ENCODE measurements at places on chromosomes 1 and 21.

GRCh38 chr1:95685081-95685480, 451.1 kb downstream of the RWDD3 start:
- no peaks in the 10 kb centered on the region for H3K4me1 ChIP-seq
- H3K27me3 ChIP-seq = no peaks in the 10 kb centered on the region
- H3K4me3 ChIP-seq = no peak overlapping the region
- no peak for DNase-seq
- no peaks in the 10 kb centered on the region for H3K36me3 ChIP-seq
- H3K27ac ChIP-seq = no peak overlapping the region

DNA sequence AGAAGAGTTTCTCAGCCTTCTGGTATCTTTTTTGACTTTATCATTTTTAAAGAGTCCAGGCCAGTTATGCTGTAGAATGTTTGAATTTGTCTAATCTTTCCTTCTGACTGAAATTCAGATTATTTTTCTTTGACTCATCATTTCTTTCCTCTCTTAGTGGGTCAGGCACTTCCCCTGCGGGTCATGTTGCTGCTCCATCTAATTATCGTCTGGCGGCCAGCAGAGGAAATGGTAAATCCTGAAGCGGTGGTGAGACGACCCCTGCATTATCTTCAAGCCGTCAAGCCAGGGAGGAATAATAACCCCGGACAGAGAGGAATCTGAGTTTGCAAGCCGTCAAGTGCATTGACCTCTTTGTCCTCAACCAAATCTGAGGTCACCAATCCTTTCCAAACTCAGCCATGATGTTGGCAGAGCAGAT, 102.1 kb downstream of the ADSS2 start:
- H3K4me1 ChIP-seq = peaks cover 15% of the 10 kb centered on the region
- no peak for DNase-seq
- peak overlapping the region; percentile 18 for H3K4me3 ChIP-seq
- peaks cover 6% of the 10 kb centered on the region for H3K27me3 ChIP-seq
- H3K36me3 ChIP-seq = no peaks in the 10 kb centered on the region

DNA sequence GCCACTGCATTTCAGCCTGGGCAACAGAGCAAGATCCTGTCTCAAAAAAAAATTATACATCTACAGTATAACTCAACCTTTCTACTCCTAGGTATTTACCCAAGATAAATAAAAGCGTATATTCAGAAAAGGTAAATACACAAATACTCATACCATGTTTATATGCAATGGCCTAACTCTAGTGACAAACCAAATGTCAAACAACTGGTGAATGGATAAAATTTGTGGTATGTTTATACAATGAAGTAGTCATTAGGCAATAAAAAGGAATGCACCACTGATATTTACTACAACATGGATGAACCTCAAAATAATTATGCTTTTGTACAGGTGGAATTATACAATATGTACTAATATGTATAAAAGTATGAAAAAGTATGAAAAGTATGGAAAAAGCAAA, 174.2 kb upstream of the GORAB start:
- DNase-seq = no peak
- H3K4me1 ChIP-seq = no peaks in the 10 kb centered on the region
- H3K36me3 ChIP-seq = no peaks in the 10 kb centered on the region
- peaks cover 6% of the 10 kb centered on the region for H3K27me3 ChIP-seq
- no peak overlapping the region for H3K27ac ChIP-seq

DNA sequence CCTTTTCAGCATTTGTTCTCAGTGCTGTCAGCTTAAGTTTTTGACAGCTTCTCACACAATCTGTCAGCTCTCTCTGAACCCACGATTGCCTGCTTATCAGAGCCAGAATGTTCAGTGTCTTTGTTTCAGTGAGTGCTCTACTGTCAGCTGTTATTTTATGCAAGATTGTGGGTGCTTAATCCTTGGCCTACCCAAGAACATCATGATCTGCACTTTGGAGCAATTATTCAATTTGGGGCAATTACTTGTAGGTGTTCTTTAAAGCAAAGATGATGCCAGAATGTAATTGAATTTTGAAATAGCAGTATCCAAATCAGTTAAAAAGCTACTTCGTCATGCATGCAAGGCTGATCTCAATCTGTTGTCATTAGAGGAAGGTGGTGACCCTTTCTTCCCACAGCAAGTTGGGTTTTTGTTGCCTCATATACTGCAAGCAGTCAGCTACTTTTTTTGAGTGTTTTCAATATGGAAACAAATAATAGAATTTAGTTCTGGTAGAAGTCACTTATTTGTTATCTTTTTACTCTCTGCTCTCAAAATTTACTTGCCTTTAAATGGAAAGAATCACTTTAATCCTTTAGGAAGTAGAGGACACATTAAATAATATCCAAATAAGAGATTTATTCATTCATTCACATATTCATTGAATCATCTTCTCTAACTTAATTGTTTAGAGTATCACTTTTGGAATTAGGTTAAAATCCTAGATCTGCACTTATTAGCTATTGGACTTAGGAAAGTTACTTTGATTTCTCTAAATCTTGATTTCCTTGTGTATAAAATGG, 253.5 kb upstream of the CACYBP start:
- H3K27ac ChIP-seq = peak overlapping the region; percentile 22
- no peaks in the 10 kb centered on the region for H3K27me3 ChIP-seq
- H3K4me1 ChIP-seq = peaks cover 29% of the 10 kb centered on the region
- no peak overlapping the region for H3K4me3 ChIP-seq
- H3K36me3 ChIP-seq = peaks cover 10% of the 10 kb centered on the region

DNA sequence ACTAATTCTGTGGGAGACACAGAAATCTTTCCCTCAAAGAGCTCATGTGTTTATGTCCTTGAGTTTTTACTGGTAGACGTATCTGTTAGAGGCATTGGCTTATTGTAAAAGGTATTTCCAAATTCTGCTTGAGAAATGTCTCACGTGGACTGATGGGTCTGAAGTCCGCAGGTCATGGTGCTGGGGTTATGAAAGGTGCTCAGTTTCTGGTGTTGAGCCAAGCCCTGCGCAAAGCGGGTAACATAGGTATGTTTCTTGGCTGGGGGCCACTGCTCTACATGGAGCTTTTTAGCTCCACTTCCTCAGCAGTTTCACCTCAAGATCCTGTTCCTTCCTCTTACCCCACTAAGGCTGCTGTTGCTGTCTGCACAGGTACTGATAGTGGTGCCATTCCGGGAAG, 10.8 kb downstream of the UTP25 start:
- H3K27ac ChIP-seq = peak overlapping the region; percentile 21
- H3K27me3 ChIP-seq = no peaks in the 10 kb centered on the region
- DNase-seq = no peak
- no peak overlapping the region for H3K4me3 ChIP-seq

DNA sequence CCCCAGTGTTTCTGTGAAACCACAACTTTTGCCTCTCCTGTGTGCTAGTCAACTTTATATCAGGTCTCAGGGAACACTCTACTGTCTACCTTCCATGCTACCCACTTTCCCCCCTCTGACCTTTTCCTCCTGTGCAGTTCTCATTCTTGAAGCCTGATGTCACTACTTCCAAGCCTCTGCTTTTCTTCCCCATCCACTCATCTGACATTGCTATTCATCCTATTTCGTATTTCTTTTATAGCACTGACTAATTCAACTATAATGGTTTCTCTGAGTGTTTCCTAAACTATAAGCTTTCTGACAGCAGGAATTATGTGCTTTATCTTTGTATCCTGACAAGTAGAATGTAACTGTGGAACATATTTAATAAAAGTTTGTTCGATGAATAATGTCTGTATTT, 18.2 kb upstream of the DPH5 start:
- no peaks in the 10 kb centered on the region for H3K36me3 ChIP-seq
- H3K27me3 ChIP-seq = no peaks in the 10 kb centered on the region
- no peak for DNase-seq
- H3K4me1 ChIP-seq = no peaks in the 10 kb centered on the region

GRCh38 chr1:56931211-56931610, 34.6 kb downstream of the C8B start:
- H3K27ac ChIP-seq = no peak overlapping the region
- DNase-seq = no peak
- no peaks in the 10 kb centered on the region for H3K4me1 ChIP-seq
- H3K36me3 ChIP-seq = no peaks in the 10 kb centered on the region
- H3K4me3 ChIP-seq = no peak overlapping the region
- H3K27me3 ChIP-seq = no peaks in the 10 kb centered on the region

DNA sequence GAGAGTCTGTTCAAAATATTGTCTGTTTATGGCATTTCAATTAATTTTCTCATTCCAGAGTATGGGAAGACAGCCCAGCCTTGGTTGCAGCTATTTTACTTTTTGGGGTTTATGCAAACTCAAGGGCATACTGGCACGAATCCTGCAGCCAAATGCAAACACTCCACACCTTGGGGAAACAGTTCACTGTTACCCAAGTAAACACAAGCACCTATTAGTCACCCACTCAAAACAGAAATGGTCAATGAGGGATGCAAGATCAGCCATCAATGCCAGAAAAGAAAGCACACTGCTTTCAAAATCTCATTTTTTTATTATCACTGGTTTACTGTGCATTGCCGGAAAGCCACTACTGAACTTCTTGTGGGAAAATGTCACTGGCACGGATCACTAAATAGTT, 170.6 kb downstream of the RUNX1 start:
- H3K36me3 ChIP-seq = peaks cover 53% of the 10 kb centered on the region
- no peaks in the 10 kb centered on the region for H3K27me3 ChIP-seq
- peaks cover 46% of the 10 kb centered on the region for H3K4me1 ChIP-seq
- H3K27ac ChIP-seq = peak overlapping the region; percentile 48
- DNase-seq = no peak

DNA sequence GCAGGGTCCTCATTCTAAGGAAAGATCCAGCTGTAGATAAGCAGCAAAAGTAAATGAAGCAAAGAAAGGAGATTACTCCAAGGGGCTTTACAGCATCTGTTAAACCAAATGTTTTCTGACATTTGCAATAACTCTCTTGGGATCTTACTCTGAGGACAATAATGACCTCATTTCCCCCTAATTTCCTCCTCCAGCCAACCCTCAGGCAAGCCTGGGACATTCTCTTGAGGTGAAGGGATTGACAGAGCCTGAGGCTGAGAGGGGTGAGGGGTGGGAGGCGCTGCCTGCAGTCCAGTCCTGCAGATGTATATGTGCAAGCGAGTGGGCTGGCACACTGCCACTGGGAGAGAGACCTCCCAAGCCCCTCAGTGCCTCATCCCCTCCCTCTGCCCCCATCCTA, 40.5 kb upstream of the NEK2 start:
- no peak overlapping the region for H3K27ac ChIP-seq
- H3K36me3 ChIP-seq = no peaks in the 10 kb centered on the region
- no peak for DNase-seq
- H3K4me1 ChIP-seq = no peaks in the 10 kb centered on the region

DNA sequence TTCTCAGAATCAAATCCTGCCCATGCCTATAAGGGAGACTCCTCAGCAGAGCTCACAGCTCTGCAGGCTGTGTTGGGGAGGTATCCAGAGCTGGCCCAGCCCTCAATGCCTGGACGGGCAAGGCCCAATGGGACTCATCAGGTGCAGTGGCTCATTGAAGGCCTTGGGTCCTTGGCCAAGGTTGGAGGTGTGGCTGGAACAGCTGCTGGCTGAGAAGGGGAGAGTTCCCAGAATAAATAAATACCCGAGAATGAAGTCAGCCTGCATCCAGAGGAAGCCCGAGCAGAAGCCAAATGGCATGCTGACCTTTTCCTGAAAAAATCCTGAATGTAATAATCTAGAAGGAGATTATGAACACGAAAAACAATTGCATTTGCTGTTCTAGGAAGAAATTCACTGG, 25.2 kb upstream of the IKBKE start:
- H3K4me1 ChIP-seq = no peaks in the 10 kb centered on the region
- DNase-seq = no peak
- no peaks in the 10 kb centered on the region for H3K27me3 ChIP-seq
- no peak overlapping the region for H3K4me3 ChIP-seq

DNA sequence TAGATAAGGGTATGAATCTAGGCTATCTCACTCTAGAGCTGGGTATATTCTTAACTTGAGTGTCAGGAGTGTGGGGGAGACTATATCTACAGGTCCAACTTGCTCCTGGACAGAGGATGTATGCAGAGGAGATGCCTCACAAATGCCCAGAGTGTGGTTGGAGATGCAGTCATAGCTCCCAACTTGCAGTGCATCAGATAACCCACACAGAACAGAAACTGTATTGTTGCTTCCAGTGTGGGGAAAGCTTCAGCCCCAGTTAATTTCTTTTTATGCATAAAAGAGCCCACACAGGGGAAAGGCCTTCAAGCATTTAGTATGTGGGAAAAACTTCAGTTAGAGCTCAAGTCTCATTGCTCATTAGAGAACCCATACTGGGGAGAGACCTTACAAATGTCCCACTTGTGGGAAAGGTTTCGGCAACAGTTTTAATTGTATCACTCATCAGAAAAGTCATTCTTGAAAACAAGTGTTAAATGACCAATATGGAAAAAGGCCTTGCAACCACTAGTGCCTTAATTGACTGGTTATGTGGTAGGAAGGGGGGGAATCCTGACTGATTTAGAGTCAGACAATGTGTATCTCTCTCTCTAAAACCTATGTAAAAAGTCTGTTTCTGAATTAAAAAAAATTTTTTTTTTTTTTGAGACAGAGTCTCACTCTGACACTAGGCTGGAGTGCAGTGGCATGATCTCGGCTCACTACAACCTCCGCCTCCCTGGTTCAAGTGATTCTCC, 67.9 kb downstream of the EBNA1BP2 start:
- no peak overlapping the region for H3K4me3 ChIP-seq
- H3K27me3 ChIP-seq = peaks cover 8% of the 10 kb centered on the region
- DNase-seq = no peak
- no peak overlapping the region for H3K27ac ChIP-seq

GRCh38 chr21:17146426-17146825, 366.4 kb upstream of the CXADR start:
- no peaks in the 10 kb centered on the region for H3K36me3 ChIP-seq
- H3K4me3 ChIP-seq = no peak overlapping the region
- no peak for DNase-seq
- H3K27me3 ChIP-seq = no peaks in the 10 kb centered on the region
- no peak overlapping the region for H3K27ac ChIP-seq
